ENCODE measurements at places on chromosomes 1 and 21.
A peak's percentile ranks its signal among the peaks of the same experiment; 100 is the strongest.

DNA sequence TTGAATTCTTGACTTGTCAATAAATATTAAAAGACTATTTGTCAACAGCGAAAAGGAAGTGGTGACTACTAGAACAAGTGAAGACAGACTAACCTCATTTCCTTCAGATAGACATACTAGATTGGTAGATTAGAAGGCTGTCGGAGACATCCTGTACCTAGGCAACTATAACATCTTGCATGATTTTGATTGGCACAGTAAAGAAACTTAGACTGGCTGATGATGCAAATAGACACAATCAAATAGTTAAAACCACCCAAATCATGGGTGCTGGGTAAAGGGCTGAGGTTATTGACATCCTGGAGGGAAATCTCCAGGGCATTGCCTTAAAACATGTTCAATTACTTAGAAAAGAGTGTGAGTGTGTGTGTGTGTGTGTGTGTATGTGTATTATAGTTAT is 85.9 kb upstream of the EDEM3 start:
- no peak for DNase-seq

GRCh38 chr1:231666220-231666936 is 39.8 kb downstream of the DISC1 start:
- DNase-seq = no peak

- DNase-seq = no peak
Measured at GRCh38 chr1:3816331-3817137, 20.2 kb upstream of the LRRC47 start.

DNA sequence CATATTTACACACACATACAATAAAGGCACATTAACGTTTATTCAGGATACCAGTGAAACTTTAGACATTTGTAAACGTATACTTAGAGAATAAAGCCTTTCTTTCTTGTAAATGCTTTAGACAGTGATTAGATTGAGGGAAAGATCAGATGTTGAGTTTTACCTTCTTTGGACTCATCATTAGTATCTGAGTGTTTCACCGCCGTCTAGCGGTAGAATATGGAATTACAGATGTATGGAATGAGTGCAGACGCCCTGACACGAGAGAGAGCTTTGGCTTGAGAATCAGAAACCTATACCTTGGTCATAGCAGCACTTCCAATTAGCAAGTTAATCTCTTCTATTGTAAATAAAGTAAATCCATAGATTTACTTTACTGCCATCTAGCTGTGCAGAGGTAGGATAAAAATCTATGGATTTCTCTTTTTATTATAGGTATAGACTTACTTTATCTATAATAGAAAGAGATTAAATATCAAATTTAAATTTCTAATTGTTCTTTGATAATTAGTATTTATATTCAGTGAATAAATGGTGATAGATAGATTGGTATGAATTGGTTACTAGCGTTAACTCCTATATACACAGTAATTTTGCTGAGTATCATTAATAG is 12.6 kb downstream of the FLG2 start:
- DNase-seq = no peak

DNA sequence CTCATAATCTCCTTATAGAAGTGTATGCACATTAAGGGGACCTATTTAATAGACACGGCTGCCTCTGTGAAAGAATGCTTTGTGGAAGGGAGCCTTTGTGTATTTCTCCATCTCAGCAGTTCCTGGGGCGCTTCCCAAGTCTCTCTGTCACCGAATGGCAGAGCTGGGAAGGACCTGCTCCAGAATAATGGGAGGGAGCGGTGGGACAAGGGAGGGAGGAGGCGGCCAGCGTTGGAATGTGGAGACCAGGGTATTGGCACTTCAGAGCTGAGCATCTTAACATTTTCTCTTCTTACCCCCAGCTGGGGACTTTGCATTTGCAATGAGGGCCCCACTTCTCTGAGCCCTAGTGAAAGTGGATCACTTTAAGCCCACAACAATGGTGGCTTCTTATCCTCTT is 23.9 kb downstream of the CACHD1 start:
- no peak for DNase-seq

- no peak for DNase-seq
Measured at GRCh38 chr1:117803318-117803717, 126.1 kb downstream of the GDAP2 start.

DNA sequence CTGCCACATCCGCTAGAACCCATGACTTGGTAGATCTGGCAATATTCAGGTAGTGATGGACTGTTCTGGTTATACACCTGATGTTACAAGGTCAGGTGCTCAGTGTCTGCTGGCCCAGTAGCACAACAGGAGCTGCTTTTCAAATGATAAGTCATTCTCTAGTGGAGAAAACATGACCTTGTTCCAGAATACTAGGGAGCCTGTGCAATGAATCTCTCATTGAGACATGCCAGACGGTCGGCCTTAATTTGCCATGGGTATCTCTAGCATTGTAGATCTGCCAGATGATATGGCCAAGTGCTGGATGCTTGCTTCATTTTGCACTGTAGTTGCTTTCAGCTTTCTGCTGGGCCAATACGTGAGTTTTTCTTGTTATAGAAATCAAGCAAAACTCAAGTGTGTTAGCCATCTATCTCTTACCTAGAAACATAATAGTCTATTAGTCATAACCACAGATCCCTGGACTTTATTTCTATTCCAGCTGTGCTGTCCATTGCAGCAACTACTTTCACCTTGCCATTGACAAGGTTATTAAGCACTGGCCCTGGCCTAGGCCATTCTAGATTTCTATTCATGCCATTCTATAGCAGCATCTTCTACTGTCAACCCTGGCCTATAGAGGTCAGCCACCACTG is 13.9 kb upstream of the CENPF start:
- DNase-seq = no peak

GRCh38 chr1:227900571-227901051 is 47.1 kb downstream of the WNT9A start:
- no peak for DNase-seq

DNA sequence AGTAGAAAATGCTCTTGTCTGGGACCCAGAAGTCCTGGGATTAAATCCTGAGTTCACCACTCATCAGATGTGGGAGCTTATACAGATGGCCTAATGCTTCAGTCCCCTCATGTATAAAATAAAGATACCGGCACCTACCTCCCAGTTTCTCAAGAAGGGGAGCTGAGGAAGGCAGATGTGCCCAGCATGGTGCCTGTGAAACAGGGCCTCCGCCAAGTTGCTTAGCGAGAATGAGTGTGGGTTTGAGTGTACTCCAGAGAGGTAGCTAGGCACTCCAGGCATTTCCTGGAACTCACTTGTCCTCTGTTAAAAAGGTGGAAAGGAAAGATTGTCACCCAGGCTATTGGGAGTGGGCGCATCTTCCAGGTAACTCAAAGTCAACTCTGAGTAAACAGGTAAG is 37.8 kb downstream of the IER5 start:
- no peak for DNase-seq

- no peak for DNase-seq
Measured at GRCh38 chr1:238196516-238196915, 305.8 kb upstream of the ZP4 start.

DNA sequence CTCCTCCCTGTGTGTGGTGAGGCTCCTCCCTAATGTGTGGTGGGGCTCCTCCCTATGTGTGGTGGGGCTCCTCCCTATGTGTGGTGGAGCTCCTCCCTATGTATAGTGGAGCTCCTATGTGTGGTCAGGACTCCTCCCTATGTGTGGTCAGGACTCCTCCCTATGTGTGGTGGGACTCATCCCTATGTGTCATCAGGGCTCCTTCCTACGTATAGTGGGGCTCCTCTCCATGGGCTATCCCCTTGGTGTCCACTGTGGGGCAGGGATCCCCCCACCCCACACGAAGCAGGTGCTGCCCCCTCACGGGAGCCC is 29.6 kb downstream of the PRSS38 start:
- no peak for DNase-seq

DNA sequence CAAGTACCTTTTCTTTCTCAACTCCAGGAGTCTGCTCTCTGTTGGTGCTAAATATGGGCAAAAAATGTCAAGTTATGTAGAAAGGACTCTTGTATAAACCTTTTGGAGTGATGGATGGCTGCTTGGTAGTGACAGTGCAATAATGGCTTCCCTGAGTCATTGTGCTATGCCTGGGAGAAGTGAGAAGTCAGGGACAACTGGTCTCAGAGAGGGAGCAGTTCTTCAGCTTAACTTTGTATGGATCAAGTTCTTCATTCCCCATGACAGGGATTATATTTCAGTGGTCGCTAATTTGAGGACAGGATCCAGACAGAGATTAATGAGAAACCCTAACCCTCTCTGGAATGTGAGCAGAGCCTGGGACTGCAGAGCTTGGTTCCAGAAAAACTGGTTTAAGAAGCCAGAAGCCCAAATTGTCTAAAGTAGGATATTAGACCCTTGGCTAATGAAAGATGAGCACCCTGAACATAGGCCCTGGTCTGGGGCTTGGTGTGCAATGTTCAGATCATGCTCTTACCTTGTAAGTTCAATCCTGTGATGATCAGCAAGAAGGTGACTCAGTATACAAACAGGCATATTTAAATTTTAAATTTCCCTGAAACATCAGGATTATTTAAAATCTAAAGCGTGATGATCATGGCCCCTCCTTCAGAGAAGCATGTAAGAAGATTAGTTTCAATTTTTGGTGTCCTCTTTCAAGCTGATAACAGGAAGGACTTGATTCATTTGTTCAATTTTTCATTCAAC is 50.9 kb downstream of the NTMT2 start:
- DNase-seq = no peak

GRCh38 chr1:93033785-93034184 is 45.3 kb upstream of the MTF2 start:
- DNase-seq = no peak

DNA sequence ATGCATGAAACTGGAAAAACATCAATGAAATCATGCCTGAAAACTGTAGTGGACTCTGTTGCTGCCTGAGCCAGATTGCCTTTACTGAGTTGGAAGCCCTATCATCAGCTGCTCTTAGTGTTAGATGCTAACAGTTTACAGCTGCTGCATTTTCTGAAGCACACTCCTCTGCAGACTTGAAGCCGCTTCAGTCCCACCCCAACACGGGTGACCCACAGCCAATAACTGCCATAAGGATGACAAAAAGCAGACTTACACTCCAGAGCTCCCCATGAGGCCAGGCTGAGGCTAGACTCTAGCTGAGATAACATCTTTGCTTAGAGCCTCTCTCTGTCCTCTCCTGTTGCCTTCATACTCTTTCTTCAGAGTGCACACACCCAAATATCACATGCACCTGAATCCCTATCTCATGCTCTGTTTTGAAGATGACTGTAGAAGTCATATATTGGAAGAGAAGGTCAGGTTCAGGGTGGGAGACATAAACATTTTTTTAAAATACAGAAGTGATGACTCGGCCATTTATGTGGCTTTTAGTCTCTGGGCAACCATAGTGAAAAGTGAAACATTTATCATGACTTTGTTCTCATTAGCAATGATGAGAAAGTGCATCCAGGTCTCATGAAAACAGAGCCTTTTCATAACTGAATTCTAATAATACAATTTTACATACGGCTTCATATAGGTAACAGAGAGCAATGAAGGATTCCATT is 161.0 kb downstream of the KCNK2 start:
- no peak for DNase-seq

GRCh38 chr1:246608616-246609376 is 42.5 kb downstream of the CNST start:
- DNase-seq = peak; percentile 60

GRCh38 chr21:35424122-35424521 is 375.0 kb upstream of the RUNX1 start:
- DNase-seq = no peak

DNA sequence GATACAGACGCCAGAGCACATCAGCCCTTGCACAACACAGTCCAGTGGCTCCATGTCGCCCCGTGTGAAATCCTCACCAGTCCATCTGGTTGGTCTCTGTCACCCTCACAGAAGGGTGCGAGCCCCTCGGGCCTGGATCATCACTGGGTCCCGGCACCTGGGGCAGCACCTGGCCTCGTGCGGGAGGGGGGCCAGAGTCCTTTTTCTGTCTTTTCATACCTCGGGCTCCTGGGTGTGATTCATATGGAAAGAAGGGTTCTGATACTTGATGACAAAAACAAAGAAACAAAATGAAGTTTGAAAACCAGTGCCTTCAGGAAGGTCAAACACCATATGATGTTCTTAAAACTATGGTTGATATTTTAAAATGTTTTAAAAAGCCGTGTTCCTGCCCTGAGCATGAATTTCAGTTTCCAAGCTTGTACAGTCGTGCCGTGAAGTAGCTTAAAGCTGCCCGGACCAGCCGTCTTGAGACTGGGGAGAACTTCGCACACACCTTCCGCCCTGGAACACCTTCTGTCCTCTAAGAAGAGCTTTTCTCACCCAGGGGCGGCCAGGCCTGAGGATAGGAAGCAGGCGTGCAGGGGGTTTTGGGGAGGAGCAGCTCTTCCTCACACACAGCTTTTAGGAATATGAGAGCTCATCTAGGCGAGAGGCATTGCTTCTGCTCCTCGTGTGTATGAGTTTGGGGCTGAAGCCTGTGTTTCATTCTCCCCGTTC is 35.2 kb downstream of the SLC37A1 start:
- DNase-seq = no peak

DNA sequence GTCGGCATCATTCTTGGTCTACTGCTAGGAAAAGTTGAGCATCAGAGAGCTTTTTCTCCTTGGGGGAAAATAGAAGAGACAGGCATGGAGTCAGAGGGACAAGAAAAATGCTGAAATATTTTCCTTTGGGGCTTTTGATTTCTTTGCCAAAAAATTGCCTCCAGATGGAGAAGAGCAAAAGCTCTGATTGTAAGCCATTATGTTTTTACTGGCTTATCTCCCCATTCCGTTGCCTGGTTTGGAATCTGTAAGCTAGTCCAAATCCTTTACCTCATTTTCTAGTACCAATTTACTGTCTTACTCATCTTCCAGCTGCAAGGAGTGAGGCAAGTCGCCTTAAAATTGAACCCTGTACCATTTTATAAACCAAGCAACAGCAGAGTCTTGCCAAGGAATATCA is 23.3 kb upstream of the NBL1 start:
- no peak for DNase-seq

DNA sequence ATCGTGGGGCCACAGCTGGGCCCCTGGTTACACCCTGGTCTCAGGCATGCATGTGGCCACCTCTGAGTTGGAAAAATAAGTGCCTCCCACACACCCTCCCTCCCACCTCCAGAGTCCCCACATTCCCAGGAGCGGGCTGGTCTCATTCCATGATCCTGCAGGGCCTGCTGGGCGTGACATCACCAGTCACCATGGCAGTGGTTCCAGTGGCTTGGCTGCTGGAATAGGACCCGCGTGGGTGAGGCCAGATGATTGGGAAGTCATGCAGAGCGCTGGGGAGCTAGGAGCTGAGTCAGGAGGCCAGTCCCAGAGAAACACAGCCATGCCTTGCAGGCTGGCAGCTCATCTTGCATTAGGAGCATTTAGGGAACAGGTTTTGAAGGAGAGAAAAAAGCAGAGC is 125.4 kb upstream of the TMEM51 start:
- DNase-seq = no peak

- no peak for DNase-seq
Measured at GRCh38 chr21:42047821-42048613, 23.1 kb upstream of the UMODL1 start.
